ENCODE measurements at places on chromosomes 11 and 22. TPM values are rescaled to one million over a fixed set of nuclear protein-coding genes. Genes with fewer than 3 reads are reported as not detected.

Gene MPPED1
- total RNA-seq, result not detected

- no peak for DNase-seq
These were observed 13.9 kb upstream of the ATXN10 start for GRCh38 chr22:45657701-45658100.

DNA sequence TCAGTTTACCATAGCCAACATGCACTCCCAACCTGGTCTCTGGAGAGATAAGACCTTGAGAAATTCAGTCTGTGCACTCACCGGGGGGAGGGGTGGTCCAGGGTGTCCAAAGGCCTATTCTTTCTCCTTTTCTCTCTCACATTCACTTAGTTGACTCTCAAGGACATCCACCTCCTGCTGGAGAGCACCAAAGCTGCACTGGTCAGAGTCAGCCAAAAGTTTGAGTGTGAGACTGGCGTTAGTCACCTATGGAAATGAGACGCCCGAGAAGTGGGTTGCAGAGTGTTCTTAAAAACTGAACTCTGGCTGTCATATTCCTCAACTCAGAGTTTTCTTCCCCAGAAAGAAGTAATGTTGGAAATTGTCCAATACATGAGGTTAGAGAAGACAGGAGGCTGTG, 5.0 kb upstream of the UBQLNL start:
- no peak for DNase-seq

DNA sequence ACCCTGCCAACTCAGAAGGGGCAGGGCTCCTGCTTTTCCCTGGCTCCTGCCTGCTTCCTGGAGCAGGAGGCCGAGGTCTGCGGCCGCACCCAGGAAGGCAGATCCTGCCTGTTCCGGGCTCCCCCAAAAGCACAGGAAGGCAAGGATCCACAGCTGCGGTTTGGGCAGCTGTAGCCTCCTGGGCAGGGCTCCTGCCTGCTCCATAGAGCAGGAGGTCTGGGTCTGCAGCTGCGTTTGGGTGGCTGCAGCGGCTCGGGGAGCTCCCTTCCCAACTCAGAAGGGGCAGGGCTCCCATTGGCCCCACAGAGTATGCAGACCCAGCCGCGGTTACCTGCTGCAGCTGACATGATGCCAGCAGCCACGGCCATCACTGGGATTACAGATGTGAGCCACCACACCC, 5.5 kb downstream of the UPK2 start:
- DNase-seq, result no peak

DNA sequence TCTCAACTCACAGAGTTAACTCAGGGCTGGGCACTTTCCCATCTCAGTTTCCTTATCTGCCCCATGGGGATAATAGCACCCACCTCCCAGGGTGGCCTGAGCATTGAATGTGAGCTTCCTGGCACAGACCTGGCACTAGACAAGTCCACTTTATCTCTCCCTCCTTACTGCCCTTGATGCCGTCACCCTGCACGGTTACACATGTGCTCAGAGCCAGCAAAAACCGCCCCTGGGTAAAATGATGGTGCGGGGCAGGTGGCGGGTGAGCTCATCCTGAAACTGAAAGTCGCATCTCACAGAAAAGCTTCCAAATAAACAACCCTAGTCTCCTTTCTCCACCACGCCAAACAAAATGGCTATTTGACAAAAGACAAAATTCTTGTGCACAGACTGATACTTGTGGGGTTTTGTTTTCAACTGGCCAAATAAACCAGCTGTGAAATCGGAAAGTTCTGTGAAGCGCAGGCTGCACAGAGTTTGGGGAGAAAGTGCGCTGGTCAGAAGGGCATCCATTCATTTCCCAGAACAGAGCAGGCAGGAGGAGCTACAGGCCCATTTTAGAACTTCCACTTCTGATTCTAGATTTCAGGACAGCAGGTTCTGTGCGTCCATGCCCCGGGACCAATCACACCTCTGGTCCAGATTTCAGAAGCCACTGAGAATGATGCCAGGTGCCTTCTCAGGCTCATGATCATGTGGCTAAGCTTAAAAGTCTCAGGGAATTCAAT, 138.1 kb downstream of the SHANK2 start:
- no peak for DNase-seq

GRCh38 chr11:36041988-36042611, 98.2 kb downstream of the LDLRAD3 start:
- DNase-seq, result no peak
